ENCODE measurements at places on chromosomes 1 and 21. TPM values are rescaled to one million over a fixed set of nuclear protein-coding genes. Genes with fewer than 3 reads are reported as not detected.
A peak's percentile ranks its signal among the peaks of the same experiment; 100 is the strongest.

DNA sequence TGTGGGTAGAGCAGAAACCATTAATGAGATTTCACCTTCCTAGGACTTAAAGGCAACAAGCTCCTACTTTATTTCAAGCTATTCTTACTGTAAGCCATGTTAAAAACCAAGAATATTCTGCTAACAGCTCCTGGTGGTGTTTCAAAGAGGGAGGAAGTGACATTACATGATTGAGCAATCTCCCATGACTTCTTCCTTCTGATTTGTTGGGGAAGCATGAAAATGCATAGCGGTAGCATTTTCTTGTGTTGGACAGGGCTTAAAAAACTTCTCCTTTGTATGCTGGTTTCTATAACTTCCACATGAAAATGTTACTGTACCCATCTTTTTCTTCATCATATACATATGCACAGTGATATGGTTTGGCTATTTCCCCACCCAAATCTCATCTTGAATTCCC lies 297.0 kb upstream of the SNX7 start:
- DNase-seq = no peak

DNA sequence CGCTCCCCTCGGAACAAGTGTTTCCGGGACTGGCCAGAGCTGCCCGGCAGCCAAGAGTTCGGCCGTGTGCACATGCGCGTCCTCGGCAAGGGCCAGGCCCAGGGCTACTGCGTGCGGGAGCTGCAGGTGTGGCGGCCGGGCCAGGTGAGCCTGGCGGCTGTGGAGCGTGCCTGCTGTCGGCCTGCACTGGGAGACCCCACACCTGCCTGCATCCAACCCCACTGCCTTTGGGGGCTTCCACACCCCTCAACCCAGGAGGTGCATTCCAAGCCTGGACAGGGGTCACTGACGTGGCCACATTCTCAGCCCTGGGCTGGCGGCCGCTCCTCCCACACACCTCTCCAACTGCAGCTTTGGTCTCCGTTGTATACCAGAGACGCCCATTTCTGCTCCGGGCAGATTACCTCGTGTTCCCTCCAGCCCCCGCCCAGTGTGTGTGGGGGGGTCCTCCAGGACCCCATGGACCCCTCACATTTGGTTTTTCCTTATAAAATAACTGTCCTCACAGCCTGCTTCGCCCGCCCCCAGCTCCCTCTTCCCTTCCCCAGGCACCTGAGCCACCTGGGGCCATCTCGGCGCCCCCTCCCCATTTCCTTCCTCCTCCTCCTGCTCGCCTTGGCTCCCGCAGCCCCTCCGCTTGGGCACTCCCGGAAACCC lies 6.1 kb downstream of the RNF223 start:
- no peak for DNase-seq

- DNase-seq = no peak
Observed at GRCh38 chr1:6985549-6986276, 200.5 kb downstream of the CAMTA1 start.

- no peak for DNase-seq
Observed at GRCh38 chr1:194289569-194290266, 1103.3 kb upstream of the B3GALT2 start.

- DNase-seq = peak; percentile 88
Observed at GRCh38 chr1:186404454-186405051, 28.9 kb downstream of the ODR4 start.

DNA sequence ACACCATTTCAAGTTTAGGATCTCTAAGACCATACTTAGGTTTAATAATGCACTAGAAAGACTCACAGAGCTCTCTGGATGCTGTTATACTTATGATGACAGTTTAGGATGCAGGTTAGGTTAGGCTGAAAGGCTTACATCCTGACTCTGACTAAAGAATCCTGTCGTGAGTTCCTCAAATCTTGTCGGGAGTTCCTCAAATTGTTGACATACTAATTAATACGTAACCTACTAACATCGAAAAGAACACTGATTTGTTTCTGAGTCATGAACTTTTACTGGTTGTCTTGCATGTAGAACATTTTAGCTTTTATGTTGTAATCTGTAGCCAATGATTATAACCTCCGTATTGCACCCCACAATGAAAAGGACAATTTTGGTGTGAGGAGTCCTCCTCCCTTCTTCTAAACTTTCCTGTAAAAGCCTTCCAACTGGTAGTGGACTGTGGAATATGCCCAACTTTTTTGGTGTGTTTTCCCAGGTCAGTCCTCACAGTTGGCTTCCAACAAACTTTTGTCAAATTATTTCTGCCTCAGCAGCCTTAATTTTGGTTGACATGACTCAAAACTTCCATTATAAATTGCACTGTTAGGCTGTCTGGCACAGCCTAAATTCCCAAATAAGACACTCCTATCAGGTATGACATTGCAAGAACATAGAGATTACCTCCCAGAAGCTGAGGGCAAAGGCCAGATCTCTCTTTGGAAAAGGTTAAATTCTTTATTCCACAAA lies 107.9 kb upstream of the PALMD start:
- no peak for DNase-seq

DNA sequence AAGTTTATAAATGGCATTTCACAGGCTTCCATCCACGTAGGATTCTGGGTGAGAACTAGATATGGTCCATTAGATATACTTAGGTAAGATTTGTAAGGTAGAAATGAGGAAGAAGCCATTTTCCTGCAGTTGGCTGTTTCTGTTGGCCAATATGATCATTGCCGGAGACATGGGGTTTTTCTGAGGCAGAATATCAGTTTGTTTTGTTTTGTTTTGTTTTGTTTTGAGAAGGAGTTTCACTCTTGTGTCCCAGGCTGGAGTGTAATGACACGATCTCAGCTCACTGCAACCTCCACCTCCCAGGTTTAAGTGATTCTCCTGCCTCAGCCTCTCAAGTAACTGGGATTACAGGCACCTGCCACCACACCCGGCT lies 8.7 kb upstream of the EYA3 start:
- no peak for DNase-seq

The A3GALT2 gene
- not detected for total RNA-seq

DNA sequence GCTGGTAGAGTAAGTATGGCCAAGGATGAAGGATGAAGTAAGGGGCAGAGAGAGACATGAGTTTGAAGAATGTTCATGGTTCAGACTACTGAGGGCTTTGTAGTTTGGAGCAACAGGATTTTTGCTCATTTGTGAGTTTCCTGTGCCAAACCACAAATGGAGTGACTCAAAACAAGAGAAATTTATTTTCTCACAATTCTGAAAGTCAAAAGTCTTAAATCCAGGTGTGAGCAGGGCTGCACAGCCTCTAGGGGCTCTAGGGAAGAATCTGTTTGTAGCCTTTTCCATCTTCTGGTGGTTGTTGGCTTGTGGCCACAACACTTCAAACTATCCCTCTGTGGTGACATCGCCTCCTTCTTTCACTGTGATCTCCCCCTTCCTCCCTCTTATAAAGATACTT lies 58.9 kb downstream of the RHOU start:
- no peak for DNase-seq

DNA sequence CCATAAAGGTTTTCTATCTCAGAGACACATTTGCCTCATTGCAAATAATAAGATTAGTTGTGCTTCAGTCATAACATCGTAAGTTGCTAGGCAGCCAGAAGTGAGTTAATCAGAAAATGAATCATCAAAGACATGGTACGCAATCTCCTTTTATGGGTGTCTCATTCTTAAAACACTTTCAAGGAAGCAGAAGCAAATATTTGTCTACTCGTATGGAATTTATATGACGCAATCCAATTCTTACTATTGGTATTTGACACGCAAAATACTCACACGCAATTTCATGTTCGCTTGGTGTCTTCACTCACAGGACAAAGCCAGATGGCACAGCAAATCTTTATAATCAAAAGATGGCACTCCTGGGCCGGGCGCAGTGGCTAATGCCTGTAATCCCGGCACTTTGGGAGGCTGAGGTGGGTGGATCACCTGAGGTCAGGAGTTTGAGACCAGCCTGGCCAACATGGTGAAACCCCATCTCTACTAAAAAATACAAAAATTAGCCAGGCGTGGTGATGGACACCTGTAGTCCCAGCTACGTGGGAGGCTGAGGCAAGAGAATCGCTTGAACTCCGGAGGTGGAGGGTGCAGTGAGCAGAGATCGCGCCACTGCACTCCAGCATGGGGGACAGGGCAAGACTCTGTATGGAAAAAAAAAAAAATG lies 56.4 kb downstream of the HLCS start:
- peak; percentile 94 for DNase-seq

DNA sequence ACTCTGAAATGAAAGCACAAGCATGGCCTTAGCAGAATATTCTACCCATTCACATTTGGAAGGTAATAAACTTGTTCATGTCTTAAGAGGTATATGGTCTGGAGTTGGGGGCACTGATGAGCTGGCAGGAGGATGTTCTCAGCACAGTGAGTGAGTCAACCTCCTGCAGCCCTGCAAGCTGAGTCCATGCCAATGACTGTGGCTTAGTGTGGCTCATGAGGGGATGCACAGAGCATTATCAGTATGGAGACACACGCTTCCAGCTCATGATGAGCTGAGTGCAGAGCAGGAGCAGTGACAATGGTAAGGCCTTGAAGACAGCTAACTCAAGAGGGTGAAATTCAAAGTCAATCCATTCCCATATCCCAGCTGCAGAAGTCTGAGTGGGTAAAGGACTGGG lies 102.3 kb downstream of the TNFSF18 start:
- DNase-seq = no peak

The FAM72C gene
- total RNA-seq = 1.4 TPM

The RGSL1 gene
- not detected for total RNA-seq

- no peak for DNase-seq
Observed at GRCh38 chr1:181206979-181207790, 118.7 kb downstream of the IER5 start.

The SDC3 gene
- total RNA-seq = 79.5 TPM

GRCh38 chr1:80919426-80919825 lies 881.3 kb upstream of the ADGRL2 start:
- no peak for DNase-seq

- DNase-seq = no peak
Observed at GRCh38 chr1:221669441-221669840, 72.4 kb downstream of the DUSP10 start.

The ZNF683 gene
- not detected for total RNA-seq

DNA sequence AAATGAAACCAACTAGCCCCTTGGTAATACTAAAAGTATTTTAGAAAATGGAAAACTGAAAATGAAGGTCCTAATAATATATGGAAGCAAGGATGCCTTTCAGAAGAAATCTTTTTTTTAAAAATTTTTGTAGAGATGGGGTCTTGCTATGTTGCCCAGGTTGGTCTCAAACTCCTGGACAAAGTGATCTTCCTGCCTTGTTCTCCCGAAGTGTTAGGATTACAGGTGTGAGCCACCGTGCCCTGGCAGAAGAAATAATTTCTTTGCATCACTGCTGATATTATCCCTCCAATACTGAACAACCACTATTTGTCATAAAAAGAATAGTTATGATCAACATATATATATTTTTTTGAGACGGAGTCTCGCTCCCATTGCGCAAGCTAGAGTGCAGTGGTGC lies 25.6 kb downstream of the SELENOF start:
- no peak for DNase-seq

The EFNA3 gene
- 1.5 TPM for total RNA-seq

DNA sequence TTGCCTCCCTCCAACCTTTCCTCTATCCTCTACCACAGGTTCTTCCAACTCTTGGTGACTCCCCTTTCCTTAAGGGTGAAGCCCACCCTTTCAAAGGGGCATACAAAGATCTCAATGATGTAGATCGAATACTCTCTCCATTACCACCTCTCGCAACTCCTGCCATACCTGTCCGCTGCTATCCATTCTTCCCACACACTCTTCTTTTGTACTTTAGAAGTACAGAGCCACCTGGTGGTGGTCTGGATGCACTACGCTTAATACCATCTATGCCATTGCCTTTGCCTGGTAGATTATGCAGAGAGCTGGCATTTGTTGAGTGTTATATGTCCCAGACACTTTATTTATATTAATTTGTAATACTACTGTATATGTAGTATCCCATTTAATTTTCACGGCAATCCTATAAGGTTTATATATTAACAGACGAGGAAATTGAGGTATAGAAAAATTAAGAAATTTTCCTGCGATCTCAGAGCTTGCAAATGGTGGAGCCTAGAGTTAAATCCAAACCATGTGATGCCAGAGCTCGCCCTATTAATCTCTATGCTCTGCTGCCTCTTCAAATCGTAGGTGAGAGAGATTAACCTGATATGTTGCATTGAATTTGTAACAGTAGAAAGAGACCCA lies 22.9 kb downstream of the TSHB start:
- DNase-seq = peak; percentile 31

DNA sequence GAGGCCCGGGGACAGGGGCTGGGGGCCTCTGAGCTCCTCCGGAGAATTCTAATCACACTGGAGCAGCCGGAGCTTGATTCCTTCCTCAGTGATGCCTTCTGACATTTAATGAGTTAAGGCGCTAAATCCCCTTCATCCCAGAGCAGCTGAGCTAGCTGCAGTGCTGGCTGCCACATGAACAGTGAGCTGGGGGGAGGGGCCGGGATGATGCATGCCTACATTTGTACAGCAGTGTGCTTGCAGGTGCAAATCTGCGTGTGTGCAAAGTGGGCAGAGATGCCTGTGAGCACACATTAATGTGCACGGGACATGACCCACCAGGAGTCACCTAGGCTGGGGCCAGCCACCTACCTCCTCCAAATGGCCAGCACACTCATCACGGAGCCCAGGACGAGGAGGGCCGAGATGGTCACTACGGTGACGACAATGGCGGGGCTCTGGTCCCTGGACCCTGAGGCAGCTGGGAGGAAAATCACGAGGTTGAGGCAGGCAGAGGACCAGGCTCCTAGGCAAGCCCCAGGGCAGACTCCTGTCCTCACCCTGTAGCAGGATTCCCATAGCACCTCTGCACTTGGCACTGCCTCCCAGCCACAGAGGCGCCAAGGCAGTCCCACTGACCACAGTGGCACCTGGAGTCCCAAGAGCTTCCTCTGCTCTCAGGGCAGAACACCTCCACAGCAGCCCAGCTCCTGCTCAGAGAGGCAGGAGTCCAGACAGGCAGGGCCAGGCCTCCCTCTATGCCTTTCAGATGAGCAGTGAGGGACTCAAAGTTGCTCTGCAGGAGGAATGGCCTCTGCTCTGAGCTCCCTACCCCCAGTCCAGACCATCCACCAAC lies 34.7 kb downstream of the CDCA8 start:
- no peak for DNase-seq

The LCE1D gene
- not detected for total RNA-seq

DNA sequence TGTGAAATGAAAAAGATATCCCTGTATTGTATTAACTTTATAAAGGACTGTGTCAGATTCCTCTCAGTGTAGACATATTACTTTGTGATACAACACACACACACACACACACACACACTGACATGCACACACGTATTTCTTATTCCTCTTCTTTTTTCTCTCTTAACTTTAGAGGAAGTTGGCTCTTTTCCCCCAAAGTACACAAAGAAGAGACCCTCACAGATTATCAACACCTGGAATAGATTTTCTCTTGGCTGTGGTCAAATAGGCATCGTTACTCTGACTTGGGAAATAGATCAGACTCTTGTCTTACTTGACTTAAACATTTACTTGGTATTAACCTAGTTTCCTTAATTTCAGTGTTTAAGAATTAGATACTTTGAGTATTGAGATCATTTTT lies 792.8 kb downstream of the ADGRL2 start:
- DNase-seq = no peak

- DNase-seq = no peak
Observed at GRCh38 chr1:41640141-41640751, 155.8 kb upstream of the EDN2 start.

Measured in glomerular endothelial cell (primary cell).